ENCODE measurements at places on chromosomes 2 and 18.

DNA sequence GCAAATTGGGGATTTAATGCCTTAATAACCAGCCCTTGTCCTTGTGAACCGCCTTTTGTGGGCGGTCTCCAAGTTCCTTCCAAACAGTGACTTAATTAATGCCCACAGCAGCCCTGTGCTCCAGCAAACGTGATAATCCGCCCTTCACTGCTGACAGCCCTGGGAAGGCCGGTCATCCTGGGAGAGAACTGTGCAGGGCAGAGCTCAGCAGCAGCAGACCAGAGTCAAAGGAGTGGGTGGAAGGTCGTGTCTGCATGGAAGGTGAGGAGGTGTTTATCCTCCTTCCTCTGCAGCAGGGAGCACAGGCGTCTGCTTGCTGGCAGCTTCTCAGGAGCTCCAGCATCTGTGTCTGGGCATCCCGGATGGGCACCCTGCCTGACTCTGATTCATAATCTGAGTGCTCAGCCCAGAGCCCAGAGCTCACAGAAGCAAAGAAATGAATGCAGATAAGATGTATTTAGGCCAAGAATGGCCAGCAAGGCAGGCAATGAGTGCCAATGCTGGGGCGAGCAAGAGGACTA is 270.0 kb upstream of the PXDN start:
- no peak for DNase-seq

DNA sequence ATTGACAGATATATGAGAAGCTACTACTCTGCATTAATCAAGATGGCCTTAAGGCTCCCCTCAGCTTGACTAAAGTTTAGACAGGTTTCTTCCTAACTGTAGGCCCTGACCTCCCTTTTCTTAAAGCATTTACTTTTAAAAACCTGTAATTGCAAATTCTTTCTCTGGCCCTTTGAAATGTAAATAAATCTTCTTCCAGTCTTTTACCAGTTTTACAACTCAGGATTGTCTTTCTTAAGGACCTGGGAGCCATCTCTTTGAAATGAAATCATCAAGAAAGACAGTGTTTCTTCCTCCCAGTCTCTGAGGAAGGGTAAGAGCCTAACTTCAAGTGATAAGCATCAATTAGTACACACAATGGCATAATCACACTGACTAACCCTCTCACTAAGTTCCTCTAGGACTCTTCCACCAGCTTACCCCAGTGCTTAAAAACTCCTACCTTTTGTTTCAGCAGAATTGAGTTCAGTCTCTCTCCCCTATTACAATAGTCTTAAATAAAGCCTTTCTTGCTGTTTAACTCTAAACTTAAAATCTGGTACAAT is 58.7 kb upstream of the CDH20 start:
- no peak for DNase-seq

- no peak for DNase-seq
Measured at GRCh38 chr2:104599787-104600510, 254.0 kb upstream of the POU3F3 start.

DNA sequence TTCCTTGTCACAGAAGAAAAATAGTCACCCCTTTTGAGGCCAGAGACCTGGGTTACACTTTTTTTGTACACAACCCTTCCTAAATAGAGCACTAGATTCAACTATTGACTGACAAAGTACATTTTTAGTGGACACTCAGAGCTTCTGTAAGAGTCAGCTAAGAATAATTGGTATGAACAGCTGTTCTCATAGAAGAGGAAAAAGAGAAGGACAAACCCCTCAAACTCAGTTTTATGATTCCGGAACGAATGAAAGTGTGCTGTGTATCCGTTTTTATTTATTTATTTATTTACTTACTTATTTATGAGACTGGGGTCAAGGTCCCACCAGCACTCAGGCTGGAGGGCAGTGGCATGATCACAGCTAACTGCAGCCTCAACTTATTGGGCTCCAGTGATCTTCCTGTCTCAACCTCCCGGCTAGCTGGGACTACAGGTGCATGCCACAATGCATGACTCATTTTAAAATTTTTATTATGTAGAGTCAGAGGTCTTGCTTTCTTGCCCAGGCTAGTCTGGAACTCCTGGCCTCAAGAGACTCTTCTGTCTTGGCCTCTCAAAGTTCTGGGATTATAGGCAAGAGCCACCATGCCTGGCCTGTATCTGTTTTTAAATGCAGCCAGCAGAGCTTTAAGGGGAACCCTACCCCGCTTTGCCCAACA is 36.0 kb upstream of the FZD5 start:
- no peak for DNase-seq

- no peak for DNase-seq
Measured at GRCh38 chr2:64770781-64771334, 117.1 kb upstream of the SERTAD2 start.

GRCh38 chr2:217625557-217626169 is 377.1 kb downstream of the TNS1 start:
- no peak for DNase-seq

DNA sequence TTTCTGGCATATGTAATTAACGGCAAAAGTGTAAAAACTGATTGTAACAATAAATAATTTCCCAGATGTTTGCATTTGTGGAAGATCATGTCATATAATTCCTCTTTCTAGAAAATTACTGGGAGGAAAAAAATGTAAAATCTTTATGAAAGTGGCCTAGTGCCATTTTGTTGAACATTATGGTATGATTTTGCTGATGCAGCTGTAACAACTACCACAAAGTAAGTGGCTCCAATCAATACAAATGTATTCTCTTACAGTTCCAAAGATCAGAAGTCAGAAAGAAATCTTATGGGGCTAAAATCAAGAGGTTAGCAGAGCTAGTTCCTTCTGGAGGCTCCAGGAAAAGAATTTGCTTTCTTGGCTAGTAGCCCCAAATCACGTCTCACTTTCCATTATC is 281.4 kb downstream of the CCDC178 start:
- no peak for DNase-seq

- DNase-seq: no peak
Measured at GRCh38 chr2:173654896-173655265, 300.2 kb downstream of the CDCA7 start.

- DNase-seq: no peak
Measured at GRCh38 chr2:241849616-241850543, 8.8 kb downstream of the PDCD1 start.

GRCh38 chr2:196376984-196377877 is 205.9 kb upstream of the STK17B start:
- no peak for DNase-seq

- peak; percentile 13 for DNase-seq
Measured at GRCh38 chr2:216142540-216142939, 33.4 kb downstream of the XRCC5 start.

GRCh38 chr2:26702025-26702424 is 9.5 kb downstream of the KCNK3 start:
- no peak for DNase-seq

DNA sequence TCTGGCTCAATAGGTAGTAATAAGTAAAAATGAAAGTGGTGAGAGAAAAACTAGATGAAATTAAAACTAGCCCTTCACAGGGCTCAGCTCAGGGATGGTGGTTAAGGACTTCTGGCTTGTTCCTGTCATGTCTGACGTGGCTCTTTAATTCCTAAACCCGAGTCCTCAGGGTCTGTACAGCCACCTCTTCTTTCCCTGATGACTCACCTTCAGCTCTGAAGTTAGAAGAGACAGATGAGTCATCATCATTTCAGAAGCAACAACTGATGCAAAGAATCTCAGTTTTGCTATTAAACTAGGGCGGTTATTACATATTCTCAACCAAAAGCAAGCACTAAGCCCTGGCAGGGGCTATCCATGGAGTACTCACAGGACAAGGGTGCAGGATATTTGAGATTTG is 24.0 kb upstream of the ITGB6 start:
- DNase-seq: peak; percentile 49

- no peak for DNase-seq
Measured at GRCh38 chr18:26965206-26965605, 99.7 kb upstream of the AQP4 start.

DNA sequence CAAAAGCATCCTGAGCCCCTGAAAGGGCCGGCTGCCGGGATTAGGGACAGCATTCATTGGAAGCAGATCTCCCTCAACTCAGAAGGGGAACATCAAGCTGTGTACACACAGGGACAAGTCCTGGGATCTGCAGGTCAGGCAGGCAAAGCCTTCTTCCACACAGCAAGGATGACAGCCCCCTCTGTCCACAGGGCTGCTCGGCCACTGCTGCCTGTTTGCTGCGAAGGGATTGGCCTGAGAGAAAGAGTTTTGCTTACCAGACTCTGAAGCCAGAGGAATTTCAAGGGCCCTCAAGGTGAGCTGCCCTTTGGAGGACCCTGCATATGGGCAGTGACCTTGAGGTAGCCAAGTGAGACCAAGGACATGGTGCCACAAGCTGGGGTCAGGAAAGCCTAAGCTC is 11.1 kb downstream of the ZBTB7C start:
- no peak for DNase-seq

GRCh38 chr2:199433204-199433832 is 24.4 kb downstream of the SATB2 start:
- no peak for DNase-seq

GRCh38 chr2:229713371-229714079 is 830 bp downstream of the DNER start:
- DNase-seq: no peak

DNA sequence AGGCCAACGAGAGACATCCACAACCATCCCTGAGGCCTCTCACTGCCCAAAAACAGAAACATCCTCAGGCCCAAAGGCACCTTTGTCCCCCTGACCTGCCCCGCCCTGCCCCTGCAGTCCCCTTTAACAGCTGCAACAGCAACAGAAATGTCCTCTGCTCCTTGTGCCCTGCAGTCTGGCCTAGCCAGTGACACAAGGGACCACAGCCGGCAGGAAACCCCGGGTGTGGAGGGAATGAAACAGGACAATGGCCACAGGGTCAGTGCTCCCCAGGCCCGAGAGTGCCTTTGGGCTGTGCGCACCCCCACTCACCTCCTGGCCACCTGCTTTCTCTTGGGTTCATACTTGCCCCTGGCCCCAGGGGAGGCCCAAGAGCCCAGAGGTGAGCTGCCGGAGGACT is 35.6 kb downstream of the SNED1 start:
- no peak for DNase-seq

Data from CD4-positive, alpha-beta T cell treated with Interleukin-2 at 100 ng/mL for 4 hours (primary cell).